ENCODE measurements at places on chromosomes 6 and 20.

GRCh38 chr20:1377984-1378734 is 14.7 kb downstream of the FKBP1A start:
- DNase-seq: no peak

- DNase-seq: no peak
Observed at GRCh38 chr6:7939864-7940228, 29.3 kb upstream of the TXNDC5 start.

GRCh38 chr6:160927416-160927815 is 64.2 kb upstream of the MAP3K4 start:
- no peak for DNase-seq

DNA sequence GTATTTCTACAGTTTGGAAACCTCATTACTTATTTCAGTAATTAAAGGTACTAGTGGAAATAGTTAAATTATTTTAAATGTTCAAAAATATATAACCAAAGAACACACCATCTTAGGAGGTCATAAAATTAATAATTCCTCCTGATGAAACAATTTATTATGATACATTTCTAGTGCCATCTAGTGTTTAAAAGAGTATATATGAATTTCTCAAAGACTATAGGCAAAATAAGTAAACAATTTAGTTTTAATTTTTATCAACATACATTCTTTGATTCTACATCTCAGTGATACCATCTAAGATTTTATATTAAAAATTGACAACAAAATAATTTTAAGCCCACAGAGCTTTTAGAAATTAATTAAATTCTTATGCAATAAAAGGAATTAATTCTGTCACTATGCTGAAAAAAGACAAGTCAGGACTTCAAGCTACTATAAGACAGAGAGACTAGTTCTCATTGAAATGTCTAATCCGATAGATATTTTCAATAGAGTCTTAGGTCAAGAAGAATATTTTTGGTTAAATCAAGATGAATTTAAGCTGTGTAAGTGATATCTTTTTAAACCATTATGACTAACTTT is 107.8 kb upstream of the RNF217 start:
- DNase-seq: no peak

GRCh38 chr6:122735582-122735981 is 43.9 kb upstream of the FABP7 start:
- no peak for DNase-seq

GRCh38 chr6:56889492-56889891 is 65.4 kb upstream of the BEND6 start:
- no peak for DNase-seq

- no peak for DNase-seq
Observed at GRCh38 chr6:40822619-40823018, 216.4 kb downstream of the UNC5CL start.

DNA sequence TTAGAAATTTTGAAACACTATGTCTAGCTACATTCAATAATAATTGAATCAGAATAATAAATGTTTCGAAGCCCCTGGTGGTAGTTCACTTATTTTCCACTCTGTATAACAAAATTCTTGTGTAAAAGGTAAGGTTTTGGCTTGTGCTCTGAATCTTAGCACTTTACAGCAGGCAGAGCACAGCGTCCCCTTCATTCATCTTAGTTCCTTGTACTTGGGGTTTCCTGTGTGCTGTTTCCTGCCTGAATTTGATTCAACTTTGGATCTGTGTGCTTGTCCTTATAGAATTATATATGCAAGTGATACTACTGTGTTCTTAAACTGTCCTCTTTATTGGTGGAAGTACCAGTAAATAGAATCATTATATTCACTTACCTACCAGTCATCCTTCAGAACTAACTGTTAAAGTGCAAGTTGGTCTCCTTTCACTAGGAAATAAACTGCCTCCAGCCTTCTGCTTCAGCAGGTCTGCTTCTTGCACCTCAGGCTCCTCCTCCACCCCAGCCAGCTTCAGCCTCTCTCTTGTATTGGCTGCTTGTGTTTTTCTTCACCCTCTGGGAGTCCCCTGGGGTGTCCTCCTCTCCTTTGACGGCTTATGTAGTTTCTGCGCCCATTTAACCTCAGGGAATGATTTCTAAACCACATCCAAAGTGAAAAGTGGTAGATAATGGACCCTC is 28.8 kb upstream of the TULP4 start:
- DNase-seq: no peak

DNA sequence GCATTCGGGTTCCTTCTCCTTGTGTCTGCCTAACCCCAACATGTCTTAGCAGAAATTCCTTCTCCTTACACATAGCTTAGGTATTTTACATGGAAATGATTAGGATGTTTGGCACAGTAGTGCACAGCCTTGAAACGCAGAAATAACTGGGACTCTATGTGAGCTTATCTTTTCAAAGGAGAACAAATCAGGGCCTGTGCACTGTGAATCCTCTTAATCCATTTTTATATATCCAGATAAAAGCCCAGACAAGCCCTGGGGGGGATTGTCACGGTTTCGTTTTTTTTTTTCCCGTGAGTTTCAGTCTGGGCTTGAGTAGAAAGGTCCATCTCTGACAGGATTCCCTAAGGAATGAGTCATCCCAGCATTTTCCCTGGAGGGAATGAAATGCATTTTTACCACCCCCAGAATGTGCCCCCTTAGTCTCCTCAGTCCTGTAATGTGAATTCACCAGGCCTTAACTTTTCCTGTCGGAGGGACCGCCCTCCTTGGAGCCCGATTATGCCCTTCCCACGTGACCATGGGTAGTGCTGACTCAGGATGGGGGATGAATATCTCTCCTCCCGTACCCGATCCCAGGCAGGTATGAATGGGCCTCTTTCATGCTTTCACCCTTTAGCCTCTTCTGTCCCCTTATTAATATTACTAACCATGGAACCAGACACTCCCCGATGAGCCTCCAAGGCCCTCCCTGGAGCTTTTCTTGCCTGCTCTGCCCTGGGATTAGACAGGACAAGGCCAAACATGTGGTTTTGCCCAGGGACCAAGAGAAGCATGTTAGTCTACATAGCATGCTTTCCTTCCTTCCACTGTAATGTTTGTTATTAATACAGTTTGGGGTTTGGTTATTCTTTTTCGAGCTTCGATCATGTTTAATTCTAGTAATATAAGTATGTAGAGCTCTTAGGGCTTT is 23.9 kb upstream of the NAA20 start:
- no peak for DNase-seq

DNA sequence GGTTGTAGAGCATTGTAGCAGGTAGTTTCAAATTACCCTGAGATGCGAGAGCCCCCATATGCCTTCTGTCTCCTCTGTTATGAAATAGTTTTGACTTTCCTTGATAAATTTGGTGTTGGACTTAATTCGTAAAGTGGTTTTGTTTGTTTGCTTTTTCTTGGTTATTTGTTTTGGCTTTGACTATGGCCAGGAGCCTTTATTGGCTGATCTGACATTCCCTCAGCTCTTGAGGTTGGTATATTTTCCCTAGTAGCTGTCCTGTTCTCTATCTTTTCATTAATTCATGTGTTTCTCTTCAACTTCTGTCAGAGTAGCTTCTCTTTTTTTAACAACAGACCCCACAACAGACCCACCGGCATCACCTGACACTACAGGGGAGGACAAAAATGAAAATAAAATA is 457.4 kb upstream of the MANEA start:
- no peak for DNase-seq

DNA sequence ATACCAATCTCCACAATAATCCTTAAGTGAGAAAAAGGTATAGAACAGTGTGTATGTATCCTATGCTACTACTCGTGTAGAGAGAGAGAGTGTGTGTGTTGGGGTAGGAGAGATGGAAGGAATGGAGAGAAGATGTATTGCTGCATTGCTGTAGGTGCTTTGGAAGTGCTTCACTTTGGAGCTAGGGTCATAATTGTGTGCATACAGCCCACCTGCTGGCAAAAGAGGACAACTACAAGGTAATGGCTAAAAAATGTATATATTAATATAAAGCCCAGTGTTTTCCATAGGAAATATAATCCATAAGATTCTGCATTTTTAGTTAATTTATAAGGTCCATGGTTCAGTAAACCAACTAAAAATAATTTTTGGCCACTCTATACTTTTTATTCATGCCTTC is 36.1 kb downstream of the SERAC1 start:
- no peak for DNase-seq

DNA sequence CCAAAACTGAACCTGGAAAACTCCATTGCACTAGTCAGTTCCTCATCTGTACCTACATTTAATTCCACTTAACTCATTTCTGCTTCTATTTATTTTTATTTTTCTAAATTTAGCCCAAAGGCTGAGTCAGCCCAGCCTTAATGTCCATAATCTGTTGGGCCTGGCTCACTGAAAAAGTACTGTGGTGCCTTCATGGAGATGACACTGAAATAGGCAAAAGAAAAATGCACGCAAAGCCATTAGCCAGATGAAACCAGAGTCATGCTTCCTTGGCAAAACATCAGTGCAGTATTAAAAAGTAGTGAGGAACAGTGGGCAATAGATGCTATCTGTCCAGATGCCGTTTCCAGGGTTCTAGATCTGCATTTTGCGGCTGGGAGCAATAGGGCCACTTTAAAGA is 14.7 kb upstream of the PLCB4 start:
- no peak for DNase-seq

DNA sequence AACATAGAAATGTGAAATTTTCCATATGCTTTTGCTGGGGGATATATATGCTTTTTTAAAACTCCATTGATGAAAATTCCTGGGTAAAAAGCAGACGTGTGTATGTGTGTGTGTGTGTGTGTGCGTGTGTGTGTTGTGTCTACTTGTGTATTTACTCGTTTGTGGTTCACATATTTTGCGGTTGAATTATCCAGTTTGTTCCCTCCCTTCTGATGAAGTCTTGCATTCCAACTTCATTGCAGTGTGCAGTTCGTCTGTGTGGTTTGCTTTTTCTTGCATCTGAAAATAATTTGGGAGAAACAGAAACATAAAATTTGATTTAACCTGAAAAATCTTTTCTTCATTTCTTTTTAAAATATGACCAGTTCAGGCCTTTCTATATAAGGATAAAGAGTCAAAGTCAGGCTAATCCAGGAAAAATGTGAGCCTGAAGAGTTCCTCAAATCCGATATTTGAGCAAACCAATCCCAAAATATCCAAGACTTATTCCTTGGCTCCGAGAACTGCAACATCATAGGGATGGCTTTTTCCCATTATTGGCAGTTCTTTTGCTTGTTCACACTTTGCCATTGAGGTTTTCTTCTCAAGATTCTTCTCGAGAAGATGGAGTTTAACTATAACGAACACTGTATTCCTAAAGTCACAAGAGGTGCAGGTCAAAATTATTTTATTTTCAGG is 202.2 kb upstream of the CCN2 start:
- no peak for DNase-seq

GRCh38 chr6:16824845-16825685 is 63.8 kb upstream of the ATXN1 start:
- DNase-seq: no peak

DNA sequence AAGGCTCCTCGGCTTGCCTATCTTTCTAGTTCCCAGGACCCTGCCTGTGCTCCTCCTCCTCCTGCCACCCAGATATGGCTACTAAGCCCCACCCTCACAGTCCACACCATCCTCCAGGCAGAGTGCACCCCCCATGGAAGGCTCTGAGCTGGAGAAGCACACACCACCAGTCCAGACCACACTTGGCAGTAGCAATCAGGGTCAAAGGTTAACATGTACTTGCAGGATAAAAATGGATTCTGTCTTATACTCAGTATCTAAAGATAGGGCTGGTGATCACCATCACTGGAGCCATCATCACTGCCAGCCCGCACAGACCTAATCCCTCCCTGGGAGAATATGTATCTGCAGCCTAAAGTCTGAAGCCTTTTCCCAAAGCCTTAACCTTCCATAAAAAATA is 83.4 kb downstream of the PRKN start:
- no peak for DNase-seq

DNA sequence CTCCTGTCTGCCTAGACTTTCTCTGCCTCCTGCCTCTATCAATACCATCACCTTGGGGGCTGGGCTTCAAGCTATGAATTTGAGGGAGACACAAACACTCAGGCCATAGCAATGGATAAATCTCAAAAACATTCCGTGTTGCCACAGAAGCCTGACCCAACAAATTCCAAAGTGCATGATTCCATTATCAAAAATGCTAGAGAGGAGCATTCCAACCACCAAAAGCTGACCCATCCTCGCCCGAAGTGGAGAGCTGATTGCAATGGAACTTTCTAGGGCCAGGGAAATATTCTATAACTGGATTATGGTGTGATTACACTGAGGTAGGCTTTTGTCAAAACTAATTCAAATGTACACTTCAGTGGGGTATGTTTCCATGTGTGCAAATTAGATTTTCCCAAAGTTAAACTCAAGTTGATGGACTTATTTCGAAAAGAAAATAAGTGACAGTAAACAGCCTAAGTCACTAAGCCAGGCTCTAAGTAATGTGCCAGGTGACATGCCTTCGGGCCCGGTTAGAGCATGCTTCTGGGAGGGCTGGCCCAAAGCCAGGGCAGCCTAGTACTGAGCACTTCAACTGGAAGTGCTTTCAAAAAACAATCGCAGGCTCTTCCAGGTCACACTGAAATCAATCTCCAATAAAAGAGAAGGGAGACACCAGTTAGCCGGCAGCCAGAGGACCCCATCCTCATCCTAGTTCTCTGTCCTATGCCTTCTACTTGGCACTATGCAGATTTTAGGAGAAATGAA is 142.3 kb downstream of the TBXT start:
- DNase-seq: no peak

- DNase-seq: no peak
Observed at GRCh38 chr20:10505827-10506226, 70.7 kb downstream of the SLX4IP start.

DNA sequence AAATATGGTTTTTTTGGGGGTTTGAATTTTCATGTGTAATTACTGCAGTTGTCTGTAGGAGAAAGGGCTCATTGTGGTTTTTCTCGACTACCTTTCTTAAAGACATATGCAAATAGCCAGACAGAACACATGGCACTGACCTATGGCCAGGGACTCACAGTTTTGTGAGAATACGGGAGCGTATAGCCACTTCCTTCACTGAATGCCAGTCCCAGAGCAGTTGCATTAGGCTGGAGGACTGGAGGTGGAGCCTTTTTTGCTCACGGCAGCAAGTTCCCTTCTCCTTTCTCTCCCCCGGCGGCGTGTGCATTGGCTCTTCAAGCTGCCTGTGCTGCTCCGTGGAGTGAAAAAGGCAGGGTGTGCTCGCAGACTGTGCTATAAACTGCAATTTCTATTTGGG is 114.9 kb downstream of the AKAP7 start:
- DNase-seq: peak; percentile 15

GRCh38 chr6:27312146-27312949 is at the start of gene POM121L2:
Gene POM121L2, minus strand, starts transcription at chr6:27312273. Its CDS starts 103 bp downstream, at chr6:27312170.
- DNase-seq: no peak

DNA sequence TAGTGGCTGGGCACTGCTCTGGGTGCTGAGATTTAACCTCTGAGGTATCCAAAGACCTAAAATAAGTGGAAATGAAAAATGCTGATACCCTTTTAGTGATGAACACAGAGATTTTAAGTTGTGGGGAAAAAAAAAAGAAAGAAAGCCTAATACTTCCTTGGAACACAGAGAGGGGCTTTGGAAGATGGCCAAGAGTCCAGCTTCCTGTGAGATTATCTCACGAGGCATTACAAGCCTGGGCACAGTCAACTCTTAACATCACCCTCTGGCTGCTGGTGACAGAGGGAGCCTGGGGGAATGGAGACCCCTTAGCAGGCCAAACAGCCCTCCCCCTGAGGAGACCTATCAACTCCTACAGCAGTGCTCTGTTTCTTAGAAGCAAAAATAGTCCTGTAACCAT is 19.7 kb downstream of the BTN2A1 start:
- no peak for DNase-seq

GRCh38 chr6:21886542-21887151 is 293.1 kb downstream of the SOX4 start:
- no peak for DNase-seq

GRCh38 chr20:61295682-61296628 is 43.9 kb downstream of the CDH4 start:
- no peak for DNase-seq
